8988T (cell line): ENCODE measurements at places on chromosomes 7 and 10.

DNA sequence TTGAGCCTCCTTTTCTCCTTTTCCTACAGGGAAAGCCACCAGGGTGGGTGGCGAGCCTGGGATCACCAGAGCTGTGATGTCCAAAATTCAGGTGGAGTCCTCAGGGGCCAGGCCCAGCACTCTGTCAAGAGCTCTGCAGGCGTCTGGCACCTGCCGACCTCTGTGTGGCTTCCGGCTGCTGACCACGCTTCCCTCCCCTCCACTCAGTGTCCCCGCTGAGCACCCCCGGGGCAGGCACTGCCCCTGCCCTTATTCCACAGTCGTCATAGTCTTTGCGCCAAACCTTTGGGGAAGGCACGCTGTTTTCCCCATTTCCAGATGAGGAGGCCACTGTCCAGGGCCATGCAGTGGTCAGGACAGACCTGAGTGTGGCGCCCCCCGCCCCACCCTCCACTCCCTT lies 7.5 kb downstream of the MTG1 start:
- peak; percentile 3 for DNase-seq

GRCh38 chr7:1073142-1073977 lies 14.6 kb upstream of the GPER1 start:
- DNase-seq, result no peak

- no peak for DNase-seq
These were observed 222.2 kb downstream of the DNAJB6 start for GRCh38 chr7:157558875-157559595.

- DNase-seq, result no peak
These were observed 15.9 kb downstream of the ACTA2 start for GRCh38 chr10:88936656-88937055.

DNA sequence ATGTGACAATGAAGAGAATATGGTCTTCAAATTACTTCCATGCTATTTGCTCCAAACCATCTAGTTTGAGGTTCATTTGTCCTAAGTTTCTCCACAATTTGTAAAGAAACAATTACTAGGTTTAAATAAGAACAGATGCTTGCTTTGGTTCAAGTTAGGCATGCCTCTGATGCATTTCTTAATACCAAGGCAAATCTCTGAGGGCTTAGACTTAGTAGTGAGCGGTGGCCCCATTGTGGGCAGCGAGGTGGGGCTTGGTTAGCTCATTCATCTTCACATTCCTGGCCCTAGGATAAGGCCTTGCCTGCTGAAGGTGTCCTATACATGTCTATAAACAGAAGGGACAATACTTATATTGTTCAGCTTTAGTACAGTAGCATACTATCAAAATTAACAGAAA lies 52.4 kb upstream of the RHEB start:
- DNase-seq, result no peak

DNA sequence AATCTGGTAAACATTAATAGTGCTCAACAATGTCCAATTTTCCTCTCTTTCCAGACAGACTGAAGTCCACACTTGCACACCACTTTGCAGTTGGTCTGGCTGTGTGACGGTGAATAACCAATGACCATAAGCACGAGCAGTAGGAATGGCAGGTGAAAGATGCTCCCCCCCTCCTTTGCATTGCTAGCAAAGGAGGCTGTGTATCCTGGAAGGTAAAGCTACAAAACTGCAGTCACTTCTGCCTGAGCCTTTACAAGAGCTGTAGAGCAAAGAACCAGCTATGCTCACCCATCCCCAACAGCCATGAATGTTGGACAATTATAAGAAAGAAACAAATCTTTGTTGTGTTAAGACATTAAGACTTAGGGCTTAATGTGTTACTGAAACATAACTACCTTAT lies 178.0 kb downstream of the IPMK start:
- no peak for DNase-seq

GRCh38 chr7:525740-526139 lies 6.1 kb upstream of the PDGFA start:
- no peak for DNase-seq

DNA sequence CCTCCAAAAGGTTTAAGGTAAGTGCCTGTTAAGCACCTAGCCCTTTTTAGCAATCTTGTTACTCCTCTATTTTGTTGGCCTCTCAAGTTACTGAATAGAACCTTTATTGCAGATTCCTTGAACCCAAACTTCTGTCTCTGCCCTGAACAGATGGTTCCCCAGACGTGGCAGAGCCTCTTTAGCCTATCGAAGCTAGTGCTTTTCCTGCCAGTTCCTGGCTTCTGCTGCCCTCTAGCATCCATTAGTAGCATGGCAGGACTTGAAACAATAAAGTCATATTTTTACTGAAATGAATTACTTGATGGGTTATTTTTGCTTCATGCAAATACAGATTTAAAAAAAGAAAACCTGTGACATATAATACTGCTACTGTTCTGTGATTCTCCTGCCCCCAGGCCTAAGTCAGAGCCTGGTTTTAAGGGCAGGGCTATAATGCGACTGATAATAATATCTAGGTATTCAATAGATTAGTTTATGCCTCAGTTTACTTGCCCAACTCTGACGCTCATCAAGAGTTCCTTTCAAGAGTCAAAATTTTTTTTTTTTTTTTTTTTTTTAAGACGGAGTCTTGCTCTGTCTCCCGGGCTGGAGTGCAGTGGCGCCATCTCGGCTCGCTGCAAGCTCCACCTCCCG lies 84.3 kb upstream of the PHF14 start:
- DNase-seq, result peak; percentile 5

- no peak for DNase-seq
These were observed 39.3 kb upstream of the GGCT start for GRCh38 chr7:30543813-30544525.

DNA sequence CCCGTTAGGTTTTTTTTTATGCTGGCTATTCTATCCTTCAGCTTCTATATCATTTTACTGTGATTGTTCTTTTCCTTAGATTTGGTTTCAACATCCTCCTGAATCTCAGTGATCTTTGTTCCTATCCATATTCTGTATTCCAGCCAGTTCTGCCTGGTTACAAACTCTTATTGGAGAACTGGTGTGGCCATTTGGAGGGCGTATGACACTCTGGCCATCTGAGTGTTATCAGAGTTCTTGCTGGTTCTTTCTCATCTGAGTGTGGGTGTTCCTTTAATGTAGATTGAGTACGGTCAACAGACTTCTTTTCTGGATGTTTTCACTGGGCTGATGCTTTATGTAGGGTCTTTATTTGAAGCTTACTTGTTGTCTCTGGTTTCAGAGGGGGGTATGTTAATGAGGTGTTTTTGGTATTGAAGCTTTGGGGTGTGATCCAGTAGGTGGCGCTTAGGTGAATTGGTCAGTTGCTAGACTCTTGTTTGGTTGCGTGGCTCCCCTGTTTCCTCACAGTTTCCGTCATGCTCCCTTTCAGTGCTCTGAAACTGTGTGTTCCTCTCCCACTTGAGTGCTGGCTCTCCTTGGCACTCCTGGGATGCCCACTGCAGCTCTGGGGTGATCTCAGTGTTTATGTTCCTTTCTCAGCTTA lies 80.7 kb downstream of the FANK1 start:
- no peak for DNase-seq

- no peak for DNase-seq
These were observed 80.4 kb downstream of the SEMA3A start for GRCh38 chr7:84113906-84114850.

- DNase-seq, result no peak
These were observed 97.8 kb downstream of the AGMO start for GRCh38 chr7:15463801-15464666.

DNA sequence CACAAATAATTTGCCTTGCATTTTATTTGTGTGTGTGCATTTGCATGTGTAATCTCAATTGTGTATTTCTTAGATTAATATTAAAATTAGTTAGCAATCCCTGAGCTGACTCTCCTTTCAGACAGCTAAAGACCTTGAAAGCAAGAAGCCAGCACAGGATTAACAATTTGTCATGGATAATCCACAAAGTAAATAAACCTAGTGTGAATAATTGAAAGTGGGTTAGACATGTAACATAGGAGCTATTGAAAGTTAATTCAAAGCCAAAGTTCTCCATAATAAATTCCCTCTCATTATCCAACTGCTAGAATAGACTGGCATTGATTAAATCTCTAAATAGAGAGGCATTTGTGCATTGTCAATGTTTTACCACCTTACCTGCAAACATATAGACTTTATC lies 326.1 kb downstream of the PLXDC2 start:
- no peak for DNase-seq

DNA sequence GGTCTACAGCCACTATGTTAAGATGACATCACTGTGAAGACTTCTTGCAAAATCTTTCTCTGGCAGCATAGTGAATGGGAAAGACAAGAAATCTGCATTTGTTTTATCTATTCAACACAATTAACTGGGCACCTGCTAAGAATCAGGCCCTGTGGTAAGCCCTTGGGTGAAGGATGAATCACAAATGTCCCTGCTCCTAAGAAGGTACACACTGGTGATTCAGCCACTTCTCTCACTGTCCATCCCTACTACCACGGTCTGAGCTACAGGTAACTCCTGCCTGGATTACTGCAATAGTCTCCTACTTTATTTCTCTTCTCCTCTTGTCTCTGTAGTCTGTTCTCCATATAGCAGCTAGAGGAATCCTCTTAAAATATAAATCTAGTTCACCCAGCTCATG lies 116.1 kb downstream of the HIBADH start:
- no peak for DNase-seq

- DNase-seq, result no peak
These were observed 9.7 kb upstream of the ADCY1 start for GRCh38 chr7:45564485-45564884.

DNA sequence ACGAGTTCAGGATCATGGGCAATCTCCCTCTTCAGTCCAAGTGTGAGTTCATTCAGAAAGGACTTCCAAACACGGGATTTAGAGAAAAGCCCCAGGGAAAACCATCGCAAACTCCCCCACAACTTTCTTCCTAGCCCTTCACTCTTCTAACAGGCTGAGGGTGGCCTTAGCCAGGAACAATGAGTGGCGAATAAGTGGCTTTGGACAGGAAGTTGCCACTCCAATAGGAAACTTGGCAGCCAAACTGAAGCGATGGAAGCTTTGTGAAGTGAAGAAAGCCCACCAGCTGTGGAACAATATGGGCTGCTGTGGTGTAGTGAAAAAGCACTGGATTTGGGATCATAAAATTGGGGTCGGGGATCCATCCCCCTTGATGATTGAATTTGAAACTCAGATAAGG lies 193.2 kb downstream of the TEX36 start:
- no peak for DNase-seq
